ENCODE measurements at places on chromosomes 12 and 14.
A peak's percentile ranks its signal among the peaks of the same experiment; 100 is the strongest.

GRCh38 chr12:69258655-69259054 is 19.3 kb downstream of the CPSF6 start:
- no peak for DNase-seq

- no peak for DNase-seq
Measured at GRCh38 chr12:93415723-93416464, 25.9 kb downstream of the UBE2N start.

DNA sequence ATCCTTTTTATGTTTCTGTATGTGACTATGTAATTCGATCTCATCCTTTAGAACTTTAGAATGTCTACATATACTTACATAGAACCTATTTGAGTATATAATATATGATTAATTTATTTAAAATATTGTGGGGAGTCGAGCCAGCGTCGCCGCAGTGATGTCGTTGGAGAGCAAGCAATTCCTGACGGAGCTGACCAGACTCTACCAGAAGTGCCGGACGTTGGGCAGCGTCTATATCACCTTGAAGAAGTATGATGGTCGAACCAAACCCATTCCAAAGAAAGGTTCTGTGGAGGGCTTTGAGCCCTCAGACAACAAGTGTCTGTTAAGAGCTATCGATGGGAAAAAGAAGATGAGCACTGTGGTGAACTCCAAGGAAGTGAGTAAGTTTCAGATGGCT is 6.4 kb upstream of the CD27 start:
- DNase-seq = no peak

- no peak for DNase-seq
Measured at GRCh38 chr14:92668276-92668973, 80.0 kb downstream of the LGMN start.

GRCh38 chr14:92952481-92953298 is 29.7 kb downstream of the CHGA start:
- DNase-seq = no peak

DNA sequence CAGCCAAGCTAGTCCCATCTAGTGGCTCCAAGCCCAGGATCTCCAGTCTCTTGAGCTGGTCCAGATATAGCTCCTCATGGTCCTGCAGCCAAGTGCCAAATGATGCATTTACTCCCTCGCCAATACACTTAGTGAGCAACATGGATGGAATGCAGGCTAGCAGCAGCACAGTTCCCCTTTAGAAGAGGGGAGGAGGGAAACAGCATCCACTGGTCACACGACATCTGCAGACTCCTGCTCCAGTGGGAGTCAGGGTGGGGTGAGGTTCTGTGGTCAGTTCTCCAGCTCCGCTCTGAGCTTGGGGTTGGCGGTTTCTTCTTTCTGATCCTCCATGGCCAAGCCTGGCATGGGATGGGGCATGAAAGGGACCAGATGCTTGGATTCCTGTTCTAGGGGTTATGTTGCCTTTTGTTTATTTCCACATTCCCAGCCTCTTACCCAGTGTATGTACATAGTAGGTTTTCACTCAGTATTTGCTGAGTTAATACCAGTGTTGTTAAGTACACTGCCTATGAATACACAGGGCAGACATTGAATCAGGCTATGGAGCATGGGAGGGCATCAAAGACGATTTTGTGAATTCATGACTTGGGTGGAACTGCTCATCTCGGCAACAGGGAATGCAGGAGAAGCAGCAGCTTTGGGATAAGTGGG is 57.3 kb downstream of the GALNT16 start:
- DNase-seq = no peak

DNA sequence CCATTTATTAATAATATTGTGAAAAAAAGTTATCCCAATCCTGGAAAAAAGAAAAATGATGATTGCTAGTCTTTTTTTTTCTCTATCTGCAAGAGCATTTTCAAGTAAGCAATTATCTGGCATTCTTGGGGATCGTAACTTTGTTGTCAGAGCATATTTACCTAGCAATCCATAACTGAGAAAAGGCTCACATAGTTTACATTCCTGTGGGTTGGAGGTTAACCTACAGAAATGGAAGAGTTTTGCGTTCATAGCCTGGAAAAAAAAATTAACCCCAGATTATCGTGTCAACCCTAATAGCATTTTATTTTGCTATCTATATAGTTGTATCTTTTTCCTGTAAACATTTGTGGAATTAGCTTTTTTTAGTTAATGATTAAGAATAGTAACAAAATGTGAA is 292.3 kb downstream of the DAD1 start:
- no peak for DNase-seq

DNA sequence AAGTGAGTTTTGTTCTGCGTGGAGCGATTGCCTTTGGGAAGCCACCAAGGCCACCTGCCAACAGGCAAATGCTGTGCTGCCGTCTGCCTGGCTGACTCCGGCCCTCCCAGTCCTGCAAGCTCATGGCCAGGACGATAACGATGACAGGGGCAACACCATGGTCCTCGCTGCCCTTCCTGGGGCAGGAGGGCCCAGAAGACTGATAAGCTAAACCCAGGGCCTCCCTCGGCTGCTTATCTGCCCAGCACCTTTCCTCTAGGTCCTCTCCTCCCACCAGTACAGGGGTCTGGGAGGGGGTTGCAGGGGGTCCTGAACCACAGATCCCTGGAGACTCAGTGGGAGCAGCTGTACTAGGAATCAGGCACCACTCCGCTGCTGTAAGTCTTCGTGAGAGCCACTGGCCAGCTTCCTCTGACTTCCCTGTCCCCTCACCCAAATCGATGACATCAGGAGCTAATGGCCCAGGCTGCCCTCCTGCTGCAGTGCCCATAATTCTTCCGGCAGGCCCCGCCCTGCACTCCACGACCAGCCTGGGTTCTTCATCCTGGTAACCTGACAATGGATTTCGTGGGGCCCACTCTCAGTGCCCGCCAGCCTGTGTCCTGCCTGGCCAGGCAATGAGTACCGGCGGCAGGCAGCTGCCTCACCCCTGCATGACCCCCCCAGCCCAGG is 5.1 kb downstream of the ANKRD9 start:
- no peak for DNase-seq

DNA sequence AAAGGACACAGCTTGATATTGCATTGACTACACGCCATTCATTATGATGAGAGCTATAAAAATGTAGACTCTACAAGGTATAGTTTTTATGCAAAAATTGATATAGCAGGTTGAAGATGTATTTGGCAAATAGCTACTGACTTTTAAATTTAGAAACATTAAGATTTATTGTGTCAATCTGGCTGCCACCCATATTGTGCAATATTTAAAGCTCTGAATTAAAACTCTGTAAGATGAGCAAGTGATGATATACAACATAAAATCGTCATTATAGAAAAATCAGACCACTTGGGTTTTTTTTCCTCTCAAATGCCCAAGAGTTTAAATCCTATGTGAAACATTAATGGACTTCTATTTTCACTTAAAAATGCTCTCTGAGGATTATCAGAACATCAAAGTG is 36.8 kb upstream of the E2F7 start:
- DNase-seq = no peak

- DNase-seq = no peak
Measured at GRCh38 chr12:93127107-93127560, 198.0 kb upstream of the EEA1 start.

- DNase-seq = no peak
Measured at GRCh38 chr14:76081642-76082041, 70.1 kb upstream of the GPATCH2L start.

- DNase-seq = peak; percentile 20
Measured at GRCh38 chr12:49750027-49750995, 9.0 kb downstream of the TMBIM6 start.

Data from KBM-7 (cell line).